ENCODE measurements at places on chromosomes 3 and 15.

DNA sequence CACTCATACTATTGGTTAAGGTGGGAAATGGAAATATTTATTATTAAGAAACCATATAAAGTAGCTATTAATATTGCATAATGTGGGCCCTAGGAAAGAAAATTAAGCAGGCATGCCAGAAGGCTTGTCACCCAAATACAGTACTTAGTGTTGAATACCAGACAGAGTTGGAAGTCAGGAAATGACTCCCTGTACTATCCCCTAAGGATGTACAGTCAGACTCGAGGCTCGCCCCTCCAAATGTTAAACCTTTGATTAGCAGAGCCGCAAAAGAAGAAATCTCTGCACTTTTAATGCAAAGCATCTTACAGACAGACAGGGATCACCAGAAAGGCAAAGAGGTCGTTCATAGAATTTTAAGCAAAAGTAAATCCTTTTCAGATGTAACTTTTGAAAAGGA lies 11.3 kb upstream of the RBSN start:
- no peak for DNase-seq

- DNase-seq = no peak
These were observed 2.0 kb downstream of the KLF15 start for GRCh38 chr3:126355251-126355650.

- DNase-seq = no peak
These were observed 49.7 kb downstream of the SEMA5B start for GRCh38 chr3:122977746-122978466.

GRCh38 chr3:127173516-127174166 lies 19.3 kb upstream of the PRR23E start:
- DNase-seq = no peak
